ENCODE measurements at places on chromosomes 6 and 20. TPM values are rescaled to one million over a fixed set of nuclear protein-coding genes. Genes with fewer than 3 reads are reported as not detected.

DNA sequence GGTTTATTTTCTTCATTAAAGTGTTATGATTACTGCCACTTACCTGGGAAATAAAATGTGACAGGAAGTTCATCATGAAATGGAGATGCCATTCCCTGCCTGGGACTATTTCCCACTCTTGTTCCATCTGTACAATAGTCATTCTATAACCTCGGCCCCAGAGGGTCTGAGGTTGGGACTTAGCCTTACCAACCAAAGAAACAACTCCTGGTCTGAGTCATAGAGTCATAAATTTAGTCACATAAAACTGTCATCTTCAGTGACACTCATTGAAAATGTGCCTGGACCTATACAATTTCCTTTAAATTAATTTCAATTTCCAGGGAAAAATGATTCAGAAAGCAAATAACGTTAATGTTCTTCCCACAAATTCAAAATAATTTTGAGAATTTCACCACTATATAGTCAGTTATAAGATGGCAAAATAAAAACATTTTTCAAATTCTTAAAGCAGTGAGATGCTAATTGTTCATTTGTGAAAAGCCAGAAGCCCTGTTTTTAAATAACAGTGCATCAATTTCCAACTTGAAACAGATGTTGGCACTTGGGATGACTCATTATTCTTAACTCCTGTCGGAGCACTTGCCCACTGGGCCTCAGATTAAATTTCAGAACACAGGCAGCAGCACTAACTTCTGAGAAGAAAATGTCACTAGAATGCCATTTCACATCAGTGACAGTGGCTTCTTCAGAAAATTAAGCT lies 201.2 kb upstream of the SMLR1 start:
- peak; percentile 68 for DNase-seq

GRCh38 chr20:34512955-34513419 lies 3.2 kb upstream of the DYNLRB1 start:
- DNase-seq, result no peak

Gene AVP
- not detected for polyA plus RNA-seq

GRCh38 chr6:140824595-140824994 lies 1308.1 kb upstream of the GJE1 start:
- DNase-seq, result no peak

Gene SPACA1
- polyA plus RNA-seq, result not detected

Measured in endothelial cell of umbilical vein (primary cell).